ENCODE measurements at places on chromosomes 5 and 9.

DNA sequence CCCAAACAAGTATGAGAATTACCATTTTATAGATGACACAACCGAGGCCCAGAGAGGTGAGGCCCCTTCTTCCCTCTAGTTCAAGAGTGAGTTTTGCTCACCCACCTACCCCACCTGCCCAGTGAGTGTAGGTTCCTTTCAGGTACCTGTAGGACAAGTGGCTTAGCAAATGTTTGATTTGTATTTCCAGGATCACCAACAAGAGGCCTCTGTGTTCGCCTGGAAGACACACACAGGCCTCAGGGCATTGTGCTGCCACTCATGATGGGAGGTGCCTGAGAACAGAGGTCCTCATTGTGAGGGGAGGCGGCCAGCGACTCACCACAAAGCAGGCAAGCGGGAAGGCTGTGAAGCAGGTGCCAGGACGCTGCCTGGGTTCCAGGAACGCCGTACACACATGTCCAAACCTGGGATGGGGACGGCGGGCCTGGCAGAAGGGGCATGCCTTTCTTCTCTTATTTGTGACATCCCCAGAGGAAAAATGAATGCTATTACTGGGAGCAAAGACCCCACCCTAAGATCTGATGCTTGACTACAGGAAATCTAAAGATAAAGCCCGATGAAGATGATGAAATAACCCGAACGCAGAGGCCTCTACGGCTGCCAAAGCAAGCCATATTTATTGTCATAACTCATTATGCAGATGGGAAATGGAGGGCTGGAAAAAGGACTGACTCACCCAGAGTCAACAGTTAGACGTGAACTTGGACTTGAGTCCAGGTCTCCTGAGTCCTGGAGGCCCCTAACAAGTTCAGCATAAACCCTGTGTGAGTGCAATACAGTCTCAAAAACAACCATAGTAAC lies 60.2 kb upstream of the SLC25A51 start:
- peak; percentile 14 for DNase-seq

DNA sequence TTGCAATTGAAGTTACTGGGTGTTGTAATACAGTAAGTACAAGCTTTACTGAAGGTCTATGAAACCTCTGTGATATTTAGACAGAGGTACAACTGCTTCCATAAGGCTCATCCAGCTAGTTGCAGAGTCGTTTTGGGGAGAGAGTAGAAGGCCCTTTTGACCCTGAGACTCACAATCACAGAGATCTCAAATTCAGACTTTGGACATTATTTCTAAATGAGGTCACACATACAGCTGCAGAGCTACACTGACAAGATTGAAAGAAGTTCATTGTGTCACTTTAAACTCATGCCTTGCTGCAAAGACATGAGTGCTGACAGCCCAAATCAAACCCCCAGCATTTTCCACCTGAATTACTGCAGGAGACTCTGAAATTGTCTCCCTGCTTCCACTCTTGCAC lies 205.9 kb upstream of the TMEM161B start:
- no peak for DNase-seq

GRCh38 chr5:148619484-148619883 lies 34.8 kb downstream of the HTR4 start:
- DNase-seq = no peak

DNA sequence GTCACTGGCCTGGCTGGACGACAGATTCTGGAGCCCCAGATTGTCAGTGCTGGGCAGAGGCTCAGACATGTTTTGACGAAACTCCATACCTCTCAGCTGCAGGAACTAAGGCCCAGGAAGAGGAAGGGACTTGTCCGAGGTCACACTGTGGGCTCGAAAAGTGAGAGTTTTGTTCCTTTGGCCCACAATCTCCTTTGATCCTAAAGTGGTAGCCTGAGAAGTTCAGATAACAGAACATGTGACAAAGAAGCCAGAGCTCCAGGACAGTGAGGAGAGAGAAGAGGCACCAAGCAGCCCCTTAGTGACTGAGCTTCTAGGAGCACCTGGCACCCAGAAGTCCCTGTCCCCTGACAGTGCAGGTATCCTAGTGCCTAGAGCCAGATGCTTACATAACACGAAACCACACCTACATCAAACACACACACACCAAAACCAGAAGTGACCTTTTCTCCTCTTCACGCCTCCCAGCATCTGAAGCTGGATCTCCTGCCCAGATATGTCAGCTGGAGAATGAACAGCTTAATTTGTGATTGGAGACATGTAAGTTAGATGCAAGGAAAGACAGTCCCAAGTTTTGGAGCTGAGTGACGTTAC lies 88.9 kb downstream of the ADRB2 start:
- no peak for DNase-seq

DNA sequence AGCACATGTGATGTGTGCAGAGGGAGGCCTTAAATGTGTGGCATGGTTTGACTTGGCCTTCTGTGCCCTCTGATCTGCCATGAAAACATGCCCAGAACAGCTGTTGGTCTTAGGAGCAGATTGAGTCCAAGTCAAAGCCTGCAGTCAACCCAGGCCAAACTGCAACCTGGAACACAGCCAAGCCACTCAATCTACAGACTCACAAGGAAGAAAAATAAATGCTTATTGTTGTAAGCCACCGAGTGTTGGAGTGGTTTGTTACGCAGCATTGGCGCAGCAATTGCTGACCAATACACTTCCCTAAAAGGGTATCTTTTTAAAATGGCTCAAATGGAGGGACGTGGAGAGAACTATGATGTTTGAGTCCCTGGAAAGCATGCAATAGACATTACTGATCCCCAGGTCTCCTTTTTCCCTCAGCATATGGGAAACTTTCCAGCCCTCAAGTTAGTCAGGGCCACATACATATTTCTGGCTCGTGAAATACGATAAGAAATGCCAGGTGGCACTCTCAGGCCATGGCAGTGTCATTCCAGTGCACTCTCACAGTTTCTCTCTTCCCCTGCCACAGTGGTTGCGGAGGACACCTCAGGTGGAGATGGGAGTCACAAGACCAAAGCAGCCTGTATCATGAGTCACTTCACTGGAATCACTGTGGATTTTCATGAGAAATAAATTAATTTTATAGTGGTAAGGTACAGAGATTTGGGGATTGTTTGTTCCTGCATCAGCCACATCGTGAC lies 168.0 kb upstream of the ZNF618 start:
- DNase-seq = no peak

DNA sequence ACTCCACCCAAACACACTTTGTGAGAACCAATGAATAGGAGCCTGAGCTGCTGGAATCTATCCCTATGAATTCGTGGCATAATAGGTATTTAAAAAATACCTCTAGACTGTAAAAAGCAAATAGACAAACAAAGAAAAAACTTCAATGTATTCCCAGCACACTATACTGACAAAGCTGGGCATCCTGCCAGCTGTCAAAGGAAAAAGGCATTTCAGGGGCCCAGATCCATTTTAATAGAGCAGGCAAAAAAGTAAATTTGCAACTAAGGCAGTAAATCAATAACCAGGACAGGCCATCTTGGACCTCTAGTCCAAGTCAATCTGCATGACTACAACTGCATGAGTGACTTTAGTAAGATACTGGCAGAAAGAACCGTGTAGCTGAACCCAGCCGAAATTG lies 25.6 kb upstream of the LARP1 start:
- peak; percentile 20 for DNase-seq

DNA sequence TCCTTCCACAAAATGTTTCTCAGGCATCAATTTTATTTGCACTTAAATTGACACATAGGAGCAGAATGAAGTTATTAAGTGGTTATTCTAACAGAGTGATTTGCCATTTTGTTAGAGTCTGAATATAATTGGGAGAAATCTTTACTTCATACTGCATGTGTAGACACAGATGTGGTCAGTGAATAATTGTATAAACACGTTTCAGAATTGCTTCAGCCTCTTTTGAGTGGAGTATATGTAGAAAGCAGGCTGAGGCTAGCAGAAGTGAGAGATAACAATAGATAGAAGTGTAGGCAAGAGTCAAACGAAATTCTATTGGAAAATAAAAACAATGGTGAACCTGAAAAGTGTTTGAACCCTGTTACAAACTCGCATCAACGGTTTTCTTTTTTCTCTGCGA lies 270.7 kb downstream of the TMEM167A start:
- DNase-seq = no peak

GRCh38 chr9:6068983-6069382 lies 53.6 kb upstream of the RANBP6 start:
- DNase-seq = no peak

DNA sequence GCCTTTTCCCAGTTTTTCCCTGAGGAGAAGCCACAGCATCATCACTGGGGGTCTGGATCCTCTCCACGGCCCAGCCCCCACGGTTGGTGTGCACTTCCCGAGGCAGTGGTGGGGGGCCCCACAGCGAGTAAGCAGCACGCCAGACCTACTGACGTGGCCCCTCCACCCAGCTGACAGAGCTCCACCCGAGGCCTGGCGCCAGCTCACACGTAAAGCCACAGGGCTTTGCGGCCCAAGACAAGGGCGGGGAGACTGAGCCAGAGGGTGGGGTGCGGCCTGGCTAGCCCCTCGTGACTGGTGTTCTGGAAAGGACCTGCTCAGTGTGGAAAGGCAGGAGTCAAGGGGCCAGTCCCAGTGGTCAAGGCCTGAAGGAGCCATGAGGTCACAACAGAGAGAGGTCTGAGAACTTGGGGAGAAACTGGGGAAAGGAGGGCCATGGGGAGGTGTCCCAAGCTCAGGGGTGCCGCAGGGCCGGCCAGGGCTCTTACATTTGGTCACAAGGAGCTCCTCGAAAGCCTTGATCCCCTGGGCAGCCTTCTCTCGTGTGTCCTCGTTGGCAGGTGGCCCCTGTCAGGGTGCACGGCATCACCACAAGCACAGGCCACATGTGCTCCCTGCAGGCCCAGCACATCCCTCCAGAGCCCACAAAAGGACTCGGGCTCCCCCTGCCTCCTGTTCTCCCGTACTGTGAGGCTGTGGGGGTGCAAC lies 5.5 kb downstream of the SNAPC4 start:
- DNase-seq = no peak

GRCh38 chr9:36937346-36937745 lies 96.7 kb downstream of the PAX5 start:
- no peak for DNase-seq

DNA sequence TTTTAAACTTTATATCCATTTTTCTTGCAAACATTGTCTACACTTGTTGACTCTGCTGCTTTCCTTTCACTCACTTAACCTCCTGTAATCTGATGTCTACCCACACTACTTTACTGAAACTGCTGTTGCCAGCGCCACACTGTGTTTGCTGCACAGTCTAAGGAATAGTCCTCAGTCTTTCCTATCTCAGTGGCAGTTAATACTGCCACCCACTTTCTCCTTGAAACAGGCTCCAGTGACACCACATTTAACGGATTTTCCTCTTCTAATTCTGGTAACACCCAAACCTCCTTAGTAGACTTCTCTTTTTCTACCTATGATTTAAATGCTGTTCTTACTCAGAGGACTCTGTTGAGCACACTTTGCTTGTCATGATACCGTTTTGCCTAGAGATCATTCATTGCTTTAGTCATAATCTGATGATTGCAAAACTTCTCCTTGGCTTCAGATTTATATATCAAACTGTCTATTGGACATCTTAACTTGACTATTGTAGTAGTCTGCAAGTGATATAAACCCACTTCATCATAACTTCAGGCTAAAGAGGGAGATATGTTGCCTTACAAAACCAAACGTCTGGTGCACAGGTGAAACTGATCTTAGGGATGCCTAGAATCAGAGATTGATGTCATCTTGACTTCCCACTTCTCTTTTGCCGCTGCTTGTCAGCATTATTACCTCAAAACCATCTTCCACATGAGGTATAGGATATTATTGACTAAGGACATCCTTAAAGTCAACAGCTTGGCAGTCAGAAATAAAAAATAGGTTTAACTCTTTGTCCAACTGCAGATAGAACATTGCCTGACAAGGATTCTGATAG lies 94.1 kb downstream of the CDC42SE2 start:
- no peak for DNase-seq

GRCh38 chr9:121781701-121782464 lies 130.4 kb downstream of the DAB2IP start:
- no peak for DNase-seq

DNA sequence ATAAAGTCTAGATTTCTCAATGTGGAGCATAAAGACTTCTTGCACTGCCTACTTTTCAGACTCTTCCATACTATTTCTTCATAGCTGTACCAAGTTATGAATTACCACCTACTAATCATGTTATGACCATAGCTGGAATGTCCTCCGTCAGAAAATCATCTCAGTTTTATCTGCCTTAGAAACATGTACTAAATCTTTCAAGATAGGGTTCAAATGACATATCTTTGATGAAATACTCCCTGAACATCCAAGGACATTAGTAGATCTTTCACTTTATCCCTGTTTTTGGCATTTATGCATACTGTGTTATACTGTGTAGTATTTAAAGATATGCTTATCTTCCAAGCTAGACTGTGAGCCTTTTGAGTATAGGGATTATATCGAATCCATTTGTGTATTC lies 49.6 kb upstream of the MEF2C start:
- no peak for DNase-seq

DNA sequence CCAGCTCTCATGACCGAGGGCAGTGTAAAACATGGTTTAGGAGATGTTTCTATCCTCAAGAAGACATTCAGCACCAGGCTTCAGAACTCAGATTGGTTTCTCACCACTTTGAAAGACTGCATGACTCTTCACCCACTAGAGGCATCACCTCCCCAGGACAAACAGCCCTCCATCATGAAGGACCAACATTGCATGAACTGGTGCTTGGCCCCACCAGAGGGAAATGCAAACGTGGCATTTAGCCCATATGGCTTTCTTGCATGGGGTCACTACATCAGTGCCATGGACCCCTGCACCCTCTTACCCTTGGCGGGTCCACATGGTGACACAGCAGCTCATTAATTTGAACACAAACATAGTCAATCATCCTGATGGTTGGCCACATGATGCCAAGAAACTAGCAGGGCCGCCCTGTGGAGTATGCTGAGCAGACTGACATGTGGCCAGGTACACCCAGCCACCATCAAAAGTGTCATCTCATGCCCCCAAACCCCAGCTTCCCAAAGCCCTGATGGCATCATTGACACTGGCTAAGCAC lies 129.5 kb upstream of the FSTL4 start:
- no peak for DNase-seq

DNA sequence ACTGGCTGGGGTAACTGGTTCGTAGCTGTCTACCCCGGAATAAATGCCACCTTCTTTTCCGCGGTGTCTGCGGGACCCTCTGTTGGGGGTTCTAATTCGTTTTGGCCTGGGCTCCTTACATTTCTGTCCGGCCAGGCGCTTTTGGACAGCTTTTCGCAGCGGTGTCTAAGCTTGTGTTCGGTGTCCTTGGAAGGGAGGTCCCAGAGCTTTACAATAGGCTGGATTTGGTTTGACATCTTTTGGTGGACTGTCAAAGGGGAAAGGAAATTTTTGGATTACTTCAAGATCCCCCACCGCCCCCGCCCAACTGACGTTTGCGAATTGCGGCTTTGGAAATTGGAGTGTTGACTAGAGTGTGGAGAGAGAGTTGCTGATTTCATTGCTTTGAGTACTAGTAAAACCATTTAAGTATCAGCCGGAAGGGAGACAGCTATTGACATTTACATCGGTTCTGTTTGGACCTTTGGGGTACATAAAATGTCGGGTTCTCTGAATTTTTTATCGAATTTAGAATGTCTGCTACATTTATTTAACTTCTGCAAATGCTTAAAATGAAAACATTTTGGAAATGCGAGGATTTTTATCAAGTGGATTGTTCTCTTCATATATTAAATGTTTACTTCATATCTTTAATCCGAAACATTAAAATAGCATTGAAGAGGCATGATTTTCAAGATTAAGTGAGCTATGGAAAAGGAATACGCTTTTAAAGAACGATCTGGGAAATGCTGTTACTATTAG lies 4.7 kb upstream of the PURA start:
- DNase-seq = no peak
